Lower leg skin (tissue), 4 donors: ENCODE measurements at places on chromosomes 3 and 15. TPM values are rescaled to one million over a fixed set of nuclear protein-coding genes. Genes with fewer than 3 reads are reported as not detected.

DNA sequence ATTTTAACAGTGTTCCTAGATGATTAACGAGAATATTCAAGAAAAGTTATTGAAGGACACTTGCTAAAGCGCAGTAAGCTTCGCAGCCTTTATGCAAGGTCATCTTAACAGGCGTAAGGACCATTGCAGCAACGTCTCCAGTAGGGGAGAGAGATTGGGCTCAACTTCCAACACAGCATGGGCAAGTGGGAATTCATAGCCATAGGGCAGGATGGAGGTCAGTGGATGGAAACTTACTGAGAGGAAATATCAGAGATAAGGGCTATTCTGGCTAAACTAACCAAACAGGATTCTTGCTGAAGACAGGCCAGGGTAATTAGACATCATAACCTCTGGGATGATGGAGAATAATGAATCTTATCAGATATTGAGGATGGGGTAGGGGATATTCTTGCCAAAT, 82.8 kb downstream of the DHX36 start:
- DNase-seq = no peak

- DNase-seq = no peak
Measured at GRCh38 chr3:31785734-31786133, 195.3 kb downstream of the OSBPL10 start.

DNA sequence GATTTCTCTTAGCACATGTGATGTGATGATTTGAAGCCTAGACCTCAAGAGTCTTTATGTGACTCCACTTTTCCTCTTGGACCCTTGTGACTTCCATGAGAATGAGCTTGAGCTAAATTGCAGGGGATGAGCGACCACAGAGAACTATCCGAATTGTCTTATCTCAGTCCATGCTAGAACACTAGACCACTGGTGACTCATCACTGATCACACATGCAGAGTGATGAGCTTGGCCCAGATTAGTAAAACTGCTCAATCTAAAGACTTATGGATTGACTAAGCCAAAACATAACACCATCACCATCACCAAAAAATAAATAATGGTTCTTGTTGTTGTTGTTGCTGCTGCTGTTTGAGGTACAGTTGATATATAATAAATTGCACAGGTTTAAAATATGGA, 114.1 kb upstream of the CFAP20DC start:
- no peak for DNase-seq

DNA sequence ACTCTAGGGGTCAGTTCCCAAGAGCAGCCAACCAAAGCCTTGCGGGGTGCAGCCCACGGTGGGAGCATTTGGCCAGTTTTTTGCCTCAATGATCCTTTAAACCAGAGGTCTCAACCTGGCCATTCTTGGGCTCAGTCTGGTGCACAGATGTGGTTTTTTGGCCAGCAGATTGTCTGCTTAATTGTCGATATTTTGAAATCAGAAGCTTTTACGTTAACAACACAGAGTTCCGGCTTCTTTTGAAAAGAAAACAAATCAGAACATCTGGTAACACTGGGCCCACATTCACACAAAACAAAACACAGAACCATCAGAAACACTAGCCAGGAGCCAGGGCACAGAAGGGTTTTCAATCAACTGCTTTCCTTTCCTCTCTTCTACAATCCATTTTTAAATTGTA, 127.7 kb downstream of the XXYLT1 start:
- no peak for DNase-seq

- DNase-seq = no peak
Measured at GRCh38 chr15:53454535-53454842, 305.0 kb downstream of the WDR72 start.

GRCh38 chr3:36891701-36892160, 53.1 kb downstream of the TRANK1 start:
- no peak for DNase-seq

DNA sequence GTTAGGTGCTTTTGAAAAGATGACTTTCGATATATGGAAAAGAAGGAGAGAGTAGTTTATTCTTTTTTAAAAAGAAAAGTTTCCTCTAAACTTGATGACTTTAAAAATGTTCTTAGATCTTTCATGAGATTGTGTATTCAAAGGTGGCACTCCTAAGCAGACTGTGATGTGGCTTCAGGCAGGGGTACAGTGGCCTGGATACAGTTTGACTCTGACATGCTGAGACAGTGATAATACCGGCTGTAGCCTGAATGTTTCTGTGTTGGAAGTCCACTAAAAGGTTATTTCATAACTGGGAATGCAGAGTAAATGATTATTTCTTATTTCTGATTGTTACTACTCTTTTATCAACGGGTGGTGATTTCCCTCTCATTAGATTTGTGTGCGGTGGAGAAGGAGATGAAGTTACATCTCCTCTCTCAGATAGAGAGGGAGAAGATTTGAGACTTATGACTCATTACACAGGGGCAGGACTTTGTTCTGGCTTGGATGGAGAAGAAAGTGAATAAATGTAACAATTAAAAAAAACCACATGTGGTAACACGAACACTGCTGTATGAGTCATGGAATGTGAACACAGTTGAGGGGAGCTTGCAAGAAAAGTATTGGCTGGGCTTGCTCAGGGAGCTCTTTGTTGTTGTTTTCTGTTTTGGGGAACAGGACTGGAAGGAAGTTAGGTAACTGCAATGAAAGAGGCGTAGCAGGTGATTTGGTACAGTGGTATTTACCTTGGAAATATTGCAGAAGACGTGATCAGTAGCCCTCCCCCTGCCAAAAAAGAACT, 21.6 kb downstream of the SPTSSB start:
- peak; percentile 65 for DNase-seq

- no peak for DNase-seq
Measured at GRCh38 chr3:129697229-129697969, 90.9 kb upstream of the PLXND1 start.

- no peak for DNase-seq
Measured at GRCh38 chr3:43786526-43787305, 96.0 kb downstream of the ABHD5 start.

DNA sequence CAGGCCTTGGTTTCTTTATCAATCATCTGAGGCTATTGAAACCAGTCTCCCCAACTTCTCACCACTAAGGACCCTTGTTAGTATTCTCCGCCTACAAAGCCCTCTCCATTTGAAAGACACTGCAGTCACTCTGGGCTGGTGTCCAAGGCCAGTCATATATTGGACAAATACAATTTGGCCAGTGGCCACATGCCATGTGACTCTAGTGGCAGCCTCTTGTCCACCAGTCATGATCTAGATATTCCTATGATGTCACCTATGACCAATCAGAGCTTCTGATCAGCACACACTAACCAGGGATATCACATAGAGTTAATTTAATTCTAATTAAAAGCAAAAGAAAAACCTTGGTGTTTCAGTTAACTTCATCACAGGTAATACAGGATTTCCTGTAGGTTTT, 68.2 kb downstream of the RAB11A start:
- DNase-seq = no peak

DNA sequence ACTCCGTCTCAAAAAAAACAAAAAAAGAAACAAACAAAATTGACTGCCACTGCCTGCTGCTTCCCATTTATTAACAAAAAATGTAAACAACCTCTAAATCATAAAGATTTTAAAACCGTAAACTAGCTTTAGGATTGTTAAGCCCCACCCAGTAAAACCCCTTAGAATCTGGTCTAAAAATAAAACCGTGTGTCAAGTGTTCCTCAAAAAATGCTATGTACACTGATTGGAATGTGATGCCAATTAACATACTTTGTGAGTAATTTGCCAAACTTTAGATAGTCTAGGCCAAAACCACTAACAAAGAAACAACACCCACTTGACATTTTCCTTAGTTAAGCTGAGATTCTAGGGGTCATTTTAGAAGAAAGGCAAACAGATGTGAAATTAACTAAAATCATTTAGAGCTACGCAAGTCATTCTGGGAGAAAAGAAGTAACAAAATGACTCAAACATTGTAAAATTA, 5.3 kb downstream of the RAF1 start:
- no peak for DNase-seq

DNA sequence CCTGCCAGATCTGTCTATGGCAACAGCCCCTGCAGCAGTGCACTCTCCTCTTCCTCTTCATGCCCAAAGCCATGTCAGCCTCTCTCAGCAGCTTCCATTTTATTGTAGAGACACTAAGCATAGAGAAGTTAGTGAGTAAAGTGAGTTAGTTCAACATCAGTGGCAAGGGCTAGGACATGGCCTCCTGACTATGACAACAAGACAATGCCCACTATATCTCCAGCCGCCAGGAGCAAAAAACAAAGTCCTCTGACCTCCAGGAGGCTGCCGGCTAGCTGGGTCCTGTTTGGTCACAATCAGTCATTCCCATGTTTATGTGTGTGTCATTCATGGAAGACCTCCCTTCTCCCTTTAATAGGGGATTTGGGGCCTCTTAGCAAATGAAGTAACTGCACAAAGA, 14.9 kb downstream of the NR1I2 start:
- peak; percentile 53 for DNase-seq

DNA sequence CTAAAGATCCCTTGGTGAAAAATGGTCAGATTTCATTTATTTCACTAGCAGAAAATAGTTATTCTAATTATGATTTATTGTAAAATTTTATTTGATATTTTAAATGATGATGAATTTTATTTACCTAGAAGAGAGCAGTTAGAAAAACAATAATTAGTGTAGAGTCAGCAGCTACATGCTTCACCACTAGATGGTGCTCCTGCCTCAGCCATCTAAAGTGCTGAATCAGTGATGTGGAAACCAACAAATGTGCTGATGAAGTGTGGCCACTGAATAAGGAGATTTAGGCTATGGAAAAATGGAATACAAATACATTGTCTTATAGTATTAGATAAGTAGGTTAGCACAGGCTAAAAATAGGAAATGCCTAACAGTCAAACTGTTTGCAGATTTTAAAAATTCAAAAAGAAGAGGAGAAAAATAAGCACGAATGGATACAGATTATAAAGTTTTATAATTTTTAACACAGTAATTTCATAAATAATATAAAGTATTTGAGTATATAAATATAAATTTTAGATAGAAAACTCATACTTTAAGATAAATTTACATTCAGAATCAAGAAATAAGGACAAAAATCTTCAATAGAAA, 109.8 kb downstream of the PPP2R3A start:
- DNase-seq = peak; percentile 82

- no peak for DNase-seq
Measured at GRCh38 chr3:127764301-127764700, 58.0 kb downstream of the MGLL start.

- no peak for DNase-seq
Measured at GRCh38 chr3:100100425-100100824, 13.9 kb downstream of the FILIP1L start.

DNA sequence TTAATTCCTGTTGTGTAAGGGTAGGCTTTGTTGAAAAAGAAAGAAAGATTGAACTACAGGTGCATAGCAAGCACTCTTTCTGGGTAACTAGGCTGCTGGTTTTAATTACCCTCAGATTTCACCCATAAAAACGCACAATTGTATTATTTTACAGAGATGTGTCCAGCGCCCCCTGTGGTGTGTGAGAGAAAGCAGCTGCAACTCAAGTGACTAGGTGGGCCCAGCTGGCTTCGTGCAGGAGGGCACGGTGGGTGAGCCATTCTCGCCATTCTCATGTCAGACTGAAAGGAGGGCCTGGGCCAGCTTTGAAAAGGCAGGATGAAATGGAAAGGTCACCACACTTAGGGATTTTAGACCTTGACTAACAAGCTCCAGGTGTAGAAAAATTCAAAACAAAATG, 122.6 kb downstream of the LRIG1 start:
- no peak for DNase-seq

- peak; percentile 29 for DNase-seq
Measured at GRCh38 chr3:139121513-139122220, 77.0 kb upstream of the PRR23C start.

GRCh38 chr15:83178869-83179325, 28.7 kb downstream of the HDGFL3 start:
- DNase-seq = no peak

GRCh38 chr3:58350627-58351013, 17.9 kb downstream of the PXK start:
- no peak for DNase-seq

- DNase-seq = no peak
Measured at GRCh38 chr15:61314427-61314826, 85.3 kb upstream of the RORA start.

DNA sequence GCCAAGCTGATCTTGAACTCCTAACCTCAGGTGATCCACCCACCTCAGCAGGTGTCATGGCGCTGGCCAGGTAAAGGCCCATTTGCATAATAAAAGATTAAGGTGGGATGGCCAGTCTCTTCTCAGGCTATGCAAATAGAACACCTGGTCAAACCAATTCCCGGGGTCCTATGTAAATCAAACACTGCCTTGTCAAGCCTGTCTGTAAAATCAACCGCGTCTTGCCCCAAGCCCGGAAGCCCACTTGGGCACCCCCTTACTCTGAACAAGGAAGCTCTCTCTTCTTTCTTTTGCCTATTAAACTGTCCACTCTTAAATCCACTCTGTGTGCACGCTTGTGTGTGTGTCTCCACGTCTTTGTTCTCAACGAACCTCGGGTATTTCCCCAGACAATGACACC, 13.0 kb upstream of the POC1A start:
- no peak for DNase-seq

DNA sequence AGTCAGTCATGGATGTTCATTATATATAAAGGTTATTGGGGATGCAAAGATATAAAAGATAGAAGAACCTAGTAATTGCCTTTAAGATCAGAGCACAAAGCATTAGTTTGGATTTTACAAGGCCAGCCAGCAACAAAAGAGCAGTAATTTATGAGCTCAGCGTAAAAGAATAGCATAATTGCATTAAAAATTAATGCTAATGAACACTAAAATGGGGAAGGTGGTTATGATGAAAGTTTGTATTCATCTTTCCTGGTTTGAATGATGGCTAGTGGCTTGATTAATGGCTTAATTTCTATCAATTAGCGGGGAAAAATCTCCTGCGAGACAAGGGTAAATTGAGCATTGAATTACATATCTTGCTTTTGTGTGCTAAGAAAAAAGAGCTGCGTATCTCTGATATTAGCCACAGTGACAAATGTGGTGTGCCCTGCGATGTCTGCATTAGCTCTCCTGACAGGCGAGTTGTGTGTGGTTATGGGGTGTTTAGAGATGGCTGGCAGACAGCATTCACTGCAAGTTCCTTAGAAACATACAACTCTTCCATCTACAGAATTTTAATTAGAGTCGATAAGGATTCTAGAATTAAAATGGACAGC, 42.8 kb upstream of the MLF1 start:
- no peak for DNase-seq

GRCh38 chr15:98906712-98907083, 100.9 kb downstream of the PGPEP1L start:
- DNase-seq = no peak

- DNase-seq = no peak
Measured at GRCh38 chr15:91099616-91099994, 452 bp upstream of the SV2B start.

HRH1 gene
- total RNA-seq = 6.4 TPM

CASR gene
- not detected for total RNA-seq

UNC13C gene
- total RNA-seq = 0.08 TPM

CPNE9 gene
- total RNA-seq = 0.62 TPM

GOLGA8R gene
- 1.4 TPM for total RNA-seq

GXYLT2 gene
- total RNA-seq = 1.9 TPM
